ENCODE measurements at places on chromosomes 13 and 19.

GRCh38 chr19:17495639-17496296, 15.7 kb upstream of the PGLS start:
- no peak for DNase-seq

DNA sequence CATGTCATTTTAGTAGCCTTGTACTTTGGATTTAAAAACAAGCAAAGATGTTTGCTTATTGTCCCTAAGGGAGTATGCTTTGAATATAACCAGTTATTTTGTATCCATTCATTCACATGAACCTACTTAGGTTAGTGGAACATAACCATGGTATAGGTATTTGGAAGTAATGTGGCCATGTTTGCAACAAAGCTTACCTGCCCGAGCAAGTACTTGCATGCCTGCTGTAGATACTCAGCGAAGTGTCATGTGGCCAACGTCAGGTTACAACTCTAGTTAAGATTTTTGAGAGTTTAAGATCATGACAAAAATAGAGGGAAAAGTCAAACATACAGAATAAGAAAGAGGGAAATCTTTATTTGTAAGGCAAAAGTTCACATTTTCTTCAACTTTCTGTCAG, 57.2 kb downstream of the COG6 start:
- DNase-seq = no peak

- peak; percentile 44 for DNase-seq
Observed at GRCh38 chr19:7739211-7739755, 7.4 kb upstream of the CLEC4G start.

DNA sequence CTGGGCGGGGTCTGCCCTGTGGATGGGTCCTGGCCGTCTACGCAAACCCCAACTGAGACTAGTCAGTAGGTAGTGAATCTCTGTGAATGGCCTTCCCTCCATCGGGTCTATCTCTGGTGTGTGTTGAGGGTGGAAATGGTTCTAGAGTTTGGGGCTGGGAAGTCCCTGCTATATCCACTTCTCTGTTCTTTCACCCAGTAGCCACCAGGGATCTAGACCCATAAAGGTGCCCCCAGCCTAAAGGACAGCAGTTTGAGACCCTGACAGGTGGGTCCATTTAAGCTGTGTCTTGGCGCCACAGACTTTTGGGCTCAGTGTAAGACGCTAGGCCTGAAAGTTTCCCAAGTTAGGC, 57.7 kb downstream of the ZNF568 start:
- no peak for DNase-seq

- no peak for DNase-seq
Observed at GRCh38 chr19:18506101-18506930, 15.6 kb downstream of the ELL start.
